Left forelimb (tissue), 1 donor: ENCODE measurements at places on chromosomes 7 and 10.

DNA sequence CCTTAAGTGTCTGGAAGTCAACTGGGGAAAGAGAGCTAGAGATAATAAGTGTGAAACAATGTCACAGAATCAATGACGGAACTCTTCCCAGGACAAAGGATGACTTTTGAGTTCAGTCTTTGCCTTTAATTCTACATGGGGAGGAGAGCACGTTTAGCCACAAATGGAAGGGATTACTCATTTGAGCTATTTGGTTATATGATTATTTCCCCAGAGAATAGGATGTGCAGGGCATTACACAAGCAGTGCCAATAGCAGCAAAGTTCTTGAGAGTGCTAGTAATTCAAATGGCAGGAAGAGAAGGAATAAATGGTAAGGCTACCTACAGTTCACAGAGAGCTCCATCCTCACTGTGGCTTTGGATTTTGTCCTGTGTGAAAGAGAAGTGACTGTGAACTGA lies 6.0 kb downstream of the EGFR start:
- no peak for DNase-seq

DNA sequence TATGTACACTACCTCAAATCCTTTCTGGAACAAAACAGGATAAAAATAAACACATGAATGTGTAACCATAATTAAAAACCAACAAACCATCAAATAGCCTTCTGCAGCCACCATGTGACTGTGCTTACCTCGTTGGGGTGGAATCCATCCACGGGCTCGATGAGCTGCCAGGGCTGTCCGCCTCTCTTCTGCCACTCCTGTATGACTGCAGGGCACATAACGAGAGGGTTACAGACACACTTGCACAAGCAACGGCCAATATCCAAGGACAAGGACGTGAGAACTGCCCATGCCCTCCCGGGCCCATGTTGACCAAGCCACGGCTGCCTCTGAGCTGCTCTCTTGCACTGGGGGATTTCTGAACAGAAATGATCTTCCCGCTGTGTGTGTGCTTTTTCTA lies 132.2 kb downstream of the ANLN start:
- DNase-seq = no peak

DNA sequence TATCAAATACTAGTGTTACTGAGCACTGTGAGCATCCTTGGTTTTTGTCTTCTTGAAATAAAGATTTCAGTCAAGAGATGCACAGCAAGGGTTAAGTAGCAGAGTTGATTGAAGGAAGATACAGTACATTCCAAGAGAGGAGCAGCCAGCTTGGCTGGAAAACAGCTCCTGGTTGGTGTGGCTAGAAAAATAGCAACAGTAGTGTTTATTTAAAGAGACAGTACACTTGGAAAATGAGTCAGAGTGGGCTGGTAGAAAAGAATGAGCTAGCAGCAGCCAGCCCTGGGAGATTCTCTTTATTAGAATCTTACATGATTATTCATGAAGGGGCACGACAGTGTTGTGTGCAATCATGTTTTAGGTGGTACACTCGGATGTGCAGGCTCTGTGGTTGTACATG lies 1016.4 kb upstream of the SORCS1 start:
- DNase-seq = no peak

DNA sequence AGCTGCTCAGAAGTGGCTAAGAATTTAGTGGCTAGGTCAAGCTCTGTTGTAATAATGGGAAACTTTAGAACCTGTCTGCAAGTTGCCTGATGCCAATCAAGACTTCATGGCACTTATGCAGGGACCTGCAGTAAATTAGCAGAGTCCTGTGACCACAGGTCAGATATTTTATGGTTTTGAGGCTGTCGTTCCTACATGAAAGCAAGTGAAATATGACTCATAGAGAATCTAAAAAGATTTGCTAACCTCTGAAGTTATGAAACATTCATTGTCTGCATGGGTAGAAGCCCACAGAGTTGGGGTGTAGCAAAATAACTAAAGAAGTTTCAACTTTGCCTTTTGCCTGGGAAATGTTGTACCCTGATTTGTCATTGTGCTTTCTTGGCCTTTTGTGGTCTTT lies 32.3 kb downstream of the SLC39A12 start:
- DNase-seq = no peak

DNA sequence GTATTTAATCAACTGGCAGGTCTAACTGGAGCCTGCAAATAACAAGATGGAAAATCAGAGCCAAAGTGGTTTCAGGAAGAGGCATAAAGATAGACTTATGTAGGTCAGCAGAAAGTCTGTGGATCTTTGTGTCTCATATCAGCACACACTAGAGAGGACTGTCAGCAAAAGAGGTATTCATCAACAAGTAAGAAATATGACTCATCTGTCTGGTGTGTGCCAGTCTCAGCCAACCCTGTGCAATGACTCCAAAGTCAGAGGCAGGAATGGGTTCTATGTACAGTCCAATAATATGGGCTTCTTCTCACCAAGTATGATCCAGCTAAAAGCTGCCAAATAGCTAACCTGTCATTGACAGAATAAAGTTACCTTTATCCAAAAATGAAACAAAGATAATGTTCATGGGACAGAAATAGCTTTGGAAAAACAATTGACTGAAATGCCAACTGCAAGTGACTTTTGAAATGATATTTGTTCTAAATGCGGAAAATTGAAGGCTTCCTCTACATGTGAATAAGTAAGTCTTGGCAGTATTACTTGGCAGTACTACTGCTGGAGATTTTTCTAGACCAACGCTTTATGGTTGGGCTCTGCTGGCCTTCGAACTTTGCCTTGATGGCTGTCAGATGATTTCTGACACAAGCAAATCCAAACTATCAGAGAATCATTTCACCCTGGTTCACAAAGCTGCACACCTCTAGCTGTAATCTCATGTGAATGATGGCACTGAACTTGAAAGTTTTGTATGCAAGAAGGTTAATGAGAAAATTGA lies 272.3 kb upstream of the SEMA3C start:
- DNase-seq = no peak

DNA sequence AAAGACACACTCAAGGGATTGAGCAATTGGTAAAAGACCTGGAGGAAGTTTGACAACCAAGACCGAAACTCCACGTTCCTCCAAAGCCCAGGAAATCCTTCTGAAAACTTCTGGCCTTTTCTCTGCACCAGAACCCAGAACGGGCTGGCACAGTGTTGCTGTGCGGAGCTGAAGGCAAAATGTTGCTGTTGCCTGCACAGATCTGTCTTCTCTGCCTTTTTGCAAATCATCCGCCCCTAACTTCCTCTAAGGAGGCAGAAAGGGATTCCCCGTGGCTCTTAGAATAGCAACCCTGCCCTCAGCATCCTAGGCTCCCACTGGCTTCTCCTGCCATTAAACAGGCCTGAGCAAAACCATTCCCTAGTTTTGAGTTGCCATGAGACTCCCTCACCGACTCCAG lies 44.9 kb downstream of the FIGNL1 start:
- no peak for DNase-seq

GRCh38 chr7:6691609-6692106 lies 15.1 kb downstream of the ZNF12 start:
- DNase-seq = no peak

GRCh38 chr10:130352291-130352645 lies 216.1 kb downstream of the GLRX3 start:
- peak; percentile 45 for DNase-seq

DNA sequence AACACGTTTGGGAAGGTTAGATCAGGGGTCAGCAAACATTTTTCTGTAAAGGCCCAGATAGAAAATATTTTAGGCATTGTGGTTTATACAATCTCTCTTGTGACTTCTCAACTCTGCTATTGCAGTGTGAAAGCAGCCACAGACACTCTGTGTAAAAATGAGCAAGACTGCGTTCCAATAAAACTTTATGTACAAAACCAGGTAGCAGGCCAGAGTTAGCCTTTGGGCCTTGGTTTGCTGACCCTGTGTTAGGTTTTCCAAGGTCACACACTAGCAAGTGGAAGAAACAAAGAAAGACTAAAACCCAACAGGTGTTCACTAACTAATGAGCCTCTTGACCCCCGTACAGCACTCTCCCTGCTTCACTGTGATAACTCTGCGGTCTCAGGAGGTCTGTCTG lies 14.9 kb upstream of the PAXIP1 start:
- DNase-seq = no peak

DNA sequence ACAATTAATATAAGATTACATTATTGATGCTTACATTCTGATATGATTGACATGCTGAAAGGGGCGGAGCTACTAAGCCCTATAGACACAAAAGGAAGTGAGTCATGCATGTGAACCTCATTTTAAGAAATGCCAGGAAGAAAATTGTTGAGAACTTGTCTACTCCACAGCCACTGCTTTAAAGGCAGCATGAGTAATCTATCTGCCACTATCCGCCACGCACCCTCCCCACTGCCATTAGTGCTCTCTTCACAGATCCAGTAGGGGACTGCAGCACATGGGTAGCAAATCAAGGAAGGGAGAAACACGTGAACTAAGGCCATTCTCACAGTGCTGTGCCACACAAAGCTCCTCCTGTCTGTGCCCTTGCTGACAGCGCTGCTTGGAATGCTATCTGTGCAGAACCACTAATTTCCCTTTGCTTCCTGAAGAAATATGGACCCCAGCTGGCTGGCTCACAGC lies 524.8 kb downstream of the GRM8 start:
- no peak for DNase-seq

GRCh38 chr7:12796397-12797127 lies 109.1 kb downstream of the ARL4A start:
- DNase-seq = no peak

DNA sequence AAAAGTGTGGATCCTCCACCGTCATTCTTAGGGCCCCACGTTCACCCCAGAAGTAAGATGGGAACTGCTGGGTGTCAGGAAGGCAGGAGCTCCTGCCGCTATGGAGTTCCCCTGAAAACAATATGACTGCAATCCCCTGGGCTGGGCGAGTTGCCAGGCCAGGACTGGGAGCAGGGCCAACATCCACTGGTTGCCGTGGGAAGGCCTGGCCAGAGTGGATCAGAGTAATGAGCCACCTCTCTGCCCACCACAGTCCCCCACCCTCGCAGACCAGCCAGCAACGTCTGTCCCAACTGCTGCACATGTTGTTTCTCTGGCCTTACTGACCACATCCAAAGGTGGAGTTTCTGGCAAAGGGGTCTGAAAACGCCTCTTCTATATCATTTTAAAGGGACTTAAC lies 86.6 kb downstream of the STRA8 start:
- no peak for DNase-seq

DNA sequence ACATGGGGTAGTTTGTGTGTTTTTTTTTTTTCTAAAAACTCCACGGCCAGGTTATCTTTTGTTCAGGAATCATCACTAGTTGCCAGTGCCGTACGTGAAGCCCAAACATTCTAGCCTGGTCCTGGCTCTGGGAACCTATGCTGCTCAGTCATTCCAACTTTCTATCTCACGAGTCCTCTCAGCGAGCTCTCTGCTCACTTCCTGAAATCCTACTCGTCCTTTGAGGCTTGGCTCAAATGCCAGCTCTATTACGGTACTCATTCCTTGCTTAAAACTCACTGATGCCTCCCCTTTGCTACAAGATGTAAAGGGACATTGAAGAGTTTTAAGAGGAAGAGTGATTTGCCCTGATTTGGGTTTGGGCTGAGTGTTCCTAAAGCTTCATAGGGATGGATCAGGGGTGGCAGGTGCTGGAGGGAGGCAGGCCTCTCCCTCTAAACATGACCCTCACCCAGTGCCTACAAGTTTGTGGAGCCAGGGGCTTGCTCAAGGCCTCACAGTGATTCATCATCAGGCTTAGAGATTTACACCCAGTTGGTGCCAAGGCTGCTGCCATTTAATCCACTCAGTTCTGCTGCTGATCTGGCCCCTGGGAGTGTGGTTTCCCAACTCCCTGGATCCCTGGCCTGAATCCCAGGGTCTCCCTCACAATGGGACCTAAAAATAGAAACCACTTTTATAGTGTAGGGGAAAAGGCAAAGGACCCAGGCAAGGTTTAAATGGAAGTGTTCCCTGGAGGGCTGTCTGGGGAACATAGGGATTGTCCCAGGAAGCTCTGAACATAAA lies 46.1 kb upstream of the R3HCC1L start:
- DNase-seq = no peak

DNA sequence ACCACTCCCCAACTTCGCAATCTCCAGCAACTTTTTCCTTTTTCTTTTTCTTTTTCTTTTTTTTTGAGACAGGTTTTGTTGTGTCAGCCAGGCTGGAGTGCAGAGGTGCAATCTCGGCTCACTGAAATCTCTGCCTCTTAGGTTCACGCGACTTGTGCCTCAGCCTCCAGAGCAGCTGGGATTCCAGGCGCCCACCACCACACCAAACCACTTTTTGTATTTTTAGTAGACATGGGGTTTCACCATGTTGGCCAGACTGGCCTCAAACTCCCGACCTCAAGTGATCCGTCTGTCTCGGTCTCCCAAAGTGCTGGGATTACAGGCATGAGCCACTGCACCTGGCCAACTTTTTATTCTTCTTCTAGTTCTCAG lies 55.0 kb downstream of the KIAA1549 start:
- DNase-seq = no peak

- no peak for DNase-seq
Observed at GRCh38 chr7:156993925-156994235, 16.6 kb downstream of the MNX1 start.

- no peak for DNase-seq
Observed at GRCh38 chr7:68684996-68685395, 913.3 kb upstream of the AUTS2 start.

DNA sequence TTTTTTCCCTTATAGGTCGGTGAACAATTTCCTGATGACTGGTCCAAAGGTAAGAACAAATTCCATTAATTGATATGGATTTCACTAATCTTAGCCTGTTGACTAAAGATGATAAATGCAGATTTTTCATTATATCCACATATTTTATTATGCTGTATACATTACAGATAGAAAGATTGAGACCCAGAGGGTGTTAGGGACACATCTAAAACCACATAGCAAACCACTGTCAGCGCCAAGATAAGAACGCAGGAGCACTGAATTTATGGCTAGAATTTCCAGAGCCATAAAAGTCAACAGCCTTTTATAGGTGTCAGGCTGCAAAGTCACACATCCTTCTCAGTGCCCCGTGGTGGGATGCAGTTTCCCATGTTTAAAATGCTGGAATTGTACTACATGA lies 16.2 kb downstream of the WNT8B start:
- DNase-seq = no peak

DNA sequence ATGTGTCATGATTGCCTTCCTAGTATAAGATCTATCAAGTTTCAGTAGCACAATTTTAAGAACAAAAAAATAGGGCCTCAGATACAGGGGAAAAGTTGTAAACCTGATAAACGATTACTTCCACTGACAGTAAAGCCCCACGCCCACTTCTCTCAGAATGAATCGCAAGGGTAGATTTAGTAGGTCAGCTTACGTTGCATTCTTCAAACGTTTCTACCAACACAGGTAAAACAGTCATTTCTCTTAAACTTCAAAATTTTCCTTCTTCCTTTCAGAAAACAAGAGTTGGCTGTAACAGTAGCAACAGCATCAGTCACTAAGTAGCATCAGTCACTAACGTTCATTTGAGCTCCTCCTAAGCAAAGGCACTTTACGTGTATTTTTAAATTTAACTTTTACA lies 221.5 kb downstream of the ADAM12 start:
- no peak for DNase-seq

- DNase-seq = no peak
Observed at GRCh38 chr10:78817361-78817760, 251.4 kb upstream of the ZMIZ1 start.

- no peak for DNase-seq
Observed at GRCh38 chr7:50857804-50858489, 75.3 kb upstream of the GRB10 start.
